GM12864 (cell line): ENCODE measurements at places on chromosomes 1 and 21.

- no peak for DNase-seq
These were observed 135.9 kb upstream of the HMCN1 start for GRCh38 chr1:185598332-185598731.

DNA sequence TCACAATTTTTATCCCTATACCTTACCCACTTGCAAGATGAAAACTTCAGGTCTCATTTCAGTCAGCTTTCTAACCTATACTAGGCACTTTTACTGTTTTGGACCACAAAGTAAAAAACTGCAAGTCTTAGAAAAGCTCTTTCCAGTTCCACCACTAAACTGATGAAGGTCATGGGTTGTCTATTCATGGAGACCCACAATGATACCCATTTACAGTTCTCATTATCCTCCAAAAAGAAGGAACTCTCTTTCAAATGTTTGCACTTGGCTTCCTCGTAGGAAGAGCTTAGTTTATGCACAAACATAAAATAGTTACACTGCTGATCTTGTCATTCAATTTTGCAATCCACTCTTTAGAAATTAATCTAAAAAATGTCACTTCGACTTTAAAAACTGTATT, 9.3 kb downstream of the ZNF281 start:
- DNase-seq = no peak

- DNase-seq = peak; percentile 45
These were observed 26.0 kb downstream of the MACF1 start for GRCh38 chr1:39230261-39231190.

DNA sequence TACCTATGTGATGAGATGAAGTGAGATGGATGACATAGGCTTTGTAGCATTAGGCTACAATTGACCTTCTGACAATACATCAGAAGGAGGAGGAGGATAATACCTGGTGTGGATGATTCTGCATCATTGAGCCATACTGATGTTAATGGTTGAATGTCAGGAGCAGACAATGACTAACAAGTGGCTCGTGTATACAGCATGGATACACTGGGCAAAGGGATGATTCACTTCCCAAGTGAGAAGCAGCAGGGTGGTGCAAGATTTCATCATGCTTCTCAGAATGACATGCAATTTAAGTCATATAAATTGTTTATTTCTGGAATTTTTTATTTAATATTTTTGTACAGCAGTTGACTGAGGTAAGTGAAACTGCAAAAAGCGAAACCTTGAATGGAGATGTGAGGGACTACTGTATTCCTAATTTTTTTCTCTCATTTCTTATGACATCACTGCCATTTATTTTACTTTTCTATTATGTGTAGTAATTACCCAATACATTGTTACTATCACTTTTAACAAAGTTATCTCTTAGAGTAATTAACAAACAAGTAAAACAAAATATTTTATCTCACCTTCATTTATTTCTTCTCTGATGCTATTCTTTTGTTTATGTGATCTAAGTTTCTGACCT, 34.4 kb upstream of the COP1 start:
- DNase-seq = no peak

GRCh38 chr1:179817056-179817455, 60.5 kb downstream of the TOR1AIP2 start:
- no peak for DNase-seq

- DNase-seq = no peak
These were observed 284.4 kb downstream of the SETD4 start for GRCh38 chr21:35775778-35776544.

DNA sequence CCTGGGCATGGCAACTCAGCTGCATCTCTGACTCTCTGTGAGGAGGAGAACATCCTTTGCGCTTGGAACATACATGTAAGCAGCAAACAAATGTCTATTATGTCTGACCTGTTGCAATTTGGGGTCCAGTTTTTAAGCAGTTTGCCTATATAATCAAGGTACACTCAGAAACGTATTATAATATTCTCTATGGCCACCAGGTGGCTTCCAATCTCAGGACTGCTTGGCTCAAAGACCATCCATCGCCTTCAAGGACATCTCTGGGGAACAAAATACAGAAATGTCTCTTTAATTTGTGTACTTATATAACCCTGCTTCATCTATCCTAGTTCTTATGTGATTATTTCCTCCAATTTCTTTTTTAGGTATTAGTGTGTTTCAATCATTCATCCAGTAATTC, 227.2 kb downstream of the OLFM3 start:
- no peak for DNase-seq
